Tongue (tissue), 3 donors: ENCODE measurements at places on chromosomes 7 and 10. TPM values are rescaled to one million over a fixed set of nuclear protein-coding genes. Genes with fewer than 3 reads are reported as not detected.
A peak's percentile ranks its signal among the peaks of the same experiment; 100 is the strongest.

GRCh38 chr7:138606236-138606635, 94.9 kb downstream of the SVOPL start:
- no peak for DNase-seq

DNA sequence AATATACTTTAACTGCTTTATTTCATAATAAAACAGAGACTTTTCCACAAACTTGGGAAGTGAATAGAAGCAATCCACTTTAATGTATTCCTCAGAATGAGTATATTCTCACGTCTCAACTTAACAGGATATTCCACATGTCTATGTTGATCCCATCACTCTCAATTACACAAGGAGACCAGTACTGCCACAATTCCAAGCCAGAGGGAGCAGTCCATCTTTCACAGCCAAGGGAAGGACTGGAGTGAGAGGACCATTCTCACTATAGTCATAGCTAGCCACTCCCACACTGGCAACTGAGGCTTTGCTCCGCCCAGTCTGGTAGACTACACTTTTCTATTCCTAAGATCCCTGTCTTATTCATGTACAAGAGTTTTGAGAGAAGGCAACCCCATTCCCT, 553.9 kb downstream of the CNTNAP2 start:
- DNase-seq: no peak

DNA sequence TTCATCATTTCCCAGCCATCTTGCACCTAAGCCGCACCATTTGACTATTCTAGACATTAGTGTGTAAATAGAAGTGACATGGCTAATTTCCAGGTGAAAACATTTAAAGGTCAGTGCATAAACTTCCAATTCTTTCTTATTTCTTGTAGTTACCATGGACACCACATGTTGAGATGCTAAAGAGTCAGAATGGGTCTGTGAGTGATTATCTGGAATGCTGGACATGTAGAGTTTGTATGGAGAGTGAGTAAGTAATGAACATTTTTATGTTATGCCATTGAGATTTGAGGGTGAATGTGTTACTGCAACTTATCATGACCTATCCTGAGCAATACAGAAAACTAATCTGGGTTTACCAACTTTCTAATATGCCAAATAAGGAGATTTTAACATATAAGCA, 60.4 kb downstream of the MEOX2 start:
- DNase-seq: no peak

GRCh38 chr7:28068811-28069216, 111.8 kb downstream of the JAZF1 start:
- DNase-seq: peak; percentile 70

GRCh38 chr10:78595269-78595619, 473.5 kb upstream of the ZMIZ1 start:
- no peak for DNase-seq

DNA sequence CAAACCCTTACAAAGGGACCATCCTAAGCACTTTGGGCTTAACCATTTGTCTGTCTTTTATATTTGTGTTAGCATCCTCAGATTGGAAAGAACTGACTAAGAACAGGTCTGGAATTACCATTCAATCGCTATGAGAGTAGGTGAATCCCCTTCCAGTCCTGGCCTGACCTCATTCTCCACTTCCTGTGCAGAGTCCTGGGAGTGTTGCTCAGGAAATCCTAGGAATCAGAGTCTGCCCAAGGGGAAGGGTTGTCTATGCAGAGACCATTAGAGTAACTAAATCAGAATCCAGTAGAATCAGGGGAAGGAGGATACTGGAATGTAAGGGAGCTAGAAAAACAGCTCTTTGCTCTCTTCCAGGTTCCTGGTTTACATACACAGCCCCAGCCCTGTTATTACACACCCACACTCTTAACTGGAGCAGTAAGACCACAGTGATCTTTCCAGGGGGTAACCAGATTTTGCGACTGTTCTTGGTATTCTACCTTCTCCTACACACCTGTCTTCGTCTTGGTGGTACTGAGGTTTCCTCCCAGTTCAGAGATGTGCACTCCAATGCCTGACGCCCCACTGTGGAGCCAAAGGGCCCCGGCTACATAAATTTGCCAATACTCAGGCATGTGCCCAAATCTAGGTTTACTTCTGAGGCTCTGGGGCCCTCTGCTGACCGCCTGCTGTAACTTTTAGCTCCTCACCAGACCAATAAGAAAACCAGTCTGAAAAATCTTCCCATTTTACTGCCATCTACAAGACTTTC, 103.7 kb downstream of the RNF216 start:
- DNase-seq: peak; percentile 87

GRCh38 chr7:148726385-148726784, 27.7 kb downstream of the CUL1 start:
- no peak for DNase-seq

DNA sequence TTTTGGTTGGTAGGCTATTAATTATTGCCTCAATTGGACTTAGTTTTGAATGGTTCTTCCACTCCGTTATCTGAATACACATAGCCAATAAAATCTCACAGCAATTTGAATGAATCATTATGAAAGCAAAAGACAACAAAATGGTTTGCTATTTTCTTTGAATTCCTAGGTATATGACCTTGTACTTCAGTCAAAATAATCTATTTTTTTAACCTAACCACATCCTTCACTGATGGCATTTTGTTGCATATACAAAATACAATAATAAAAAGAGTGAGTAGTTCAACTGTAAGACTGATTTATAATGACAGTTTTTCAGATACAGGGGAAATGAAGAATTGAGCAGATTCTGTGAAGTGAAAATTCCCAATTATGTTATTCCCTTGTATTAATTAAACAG, 433.1 kb downstream of the HTR7 start:
- DNase-seq: no peak

GRCh38 chr10:73997461-73997786, 492 bp upstream of the VCL start:
- no peak for DNase-seq

GRCh38 chr10:6400331-6400730, 179.7 kb downstream of the PRKCQ start:
- DNase-seq: no peak

- peak; percentile 47 for DNase-seq
These were observed at the start of gene GIMAP2 for GRCh38 chr7:150685219-150686029. Gene GIMAP2 (plus strand): TSS chr7:150685706. CDS start chr7:150687060, 1,354 bp downstream.

DNA sequence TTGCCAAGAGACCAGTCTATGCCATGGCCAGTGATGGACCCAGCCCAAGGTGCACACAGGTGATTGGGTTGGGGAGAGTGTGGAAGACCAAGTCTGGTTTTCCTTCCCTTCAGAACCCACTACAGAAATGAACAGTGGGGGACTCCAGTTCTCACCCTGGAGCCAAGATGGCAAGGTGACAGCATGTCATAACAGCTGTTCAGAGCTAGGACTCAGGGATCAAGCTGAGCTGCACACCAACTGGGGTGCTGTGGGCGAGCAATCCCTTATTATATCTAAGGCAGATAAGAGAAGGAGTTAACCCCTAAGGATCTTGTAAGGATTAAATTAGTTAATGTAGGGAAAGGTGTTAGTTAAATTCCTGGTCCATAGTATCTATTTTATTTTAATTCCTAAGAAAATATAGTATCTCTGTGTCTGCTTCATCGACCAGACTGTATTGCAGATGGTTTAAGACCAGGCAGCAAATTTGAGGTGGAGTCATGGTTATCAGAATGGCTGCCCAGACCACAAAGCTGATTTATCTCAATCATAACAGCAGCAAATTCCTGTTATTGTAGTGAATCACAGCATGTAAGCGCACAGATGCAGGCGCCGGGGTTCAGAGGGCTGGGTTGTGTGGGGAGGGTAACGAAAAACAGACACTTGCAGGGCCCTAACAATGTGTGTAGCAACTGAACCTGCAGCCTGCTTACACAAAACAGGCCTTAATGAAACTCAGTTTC, 208.7 kb upstream of the ZNF32 start:
- no peak for DNase-seq

DNA sequence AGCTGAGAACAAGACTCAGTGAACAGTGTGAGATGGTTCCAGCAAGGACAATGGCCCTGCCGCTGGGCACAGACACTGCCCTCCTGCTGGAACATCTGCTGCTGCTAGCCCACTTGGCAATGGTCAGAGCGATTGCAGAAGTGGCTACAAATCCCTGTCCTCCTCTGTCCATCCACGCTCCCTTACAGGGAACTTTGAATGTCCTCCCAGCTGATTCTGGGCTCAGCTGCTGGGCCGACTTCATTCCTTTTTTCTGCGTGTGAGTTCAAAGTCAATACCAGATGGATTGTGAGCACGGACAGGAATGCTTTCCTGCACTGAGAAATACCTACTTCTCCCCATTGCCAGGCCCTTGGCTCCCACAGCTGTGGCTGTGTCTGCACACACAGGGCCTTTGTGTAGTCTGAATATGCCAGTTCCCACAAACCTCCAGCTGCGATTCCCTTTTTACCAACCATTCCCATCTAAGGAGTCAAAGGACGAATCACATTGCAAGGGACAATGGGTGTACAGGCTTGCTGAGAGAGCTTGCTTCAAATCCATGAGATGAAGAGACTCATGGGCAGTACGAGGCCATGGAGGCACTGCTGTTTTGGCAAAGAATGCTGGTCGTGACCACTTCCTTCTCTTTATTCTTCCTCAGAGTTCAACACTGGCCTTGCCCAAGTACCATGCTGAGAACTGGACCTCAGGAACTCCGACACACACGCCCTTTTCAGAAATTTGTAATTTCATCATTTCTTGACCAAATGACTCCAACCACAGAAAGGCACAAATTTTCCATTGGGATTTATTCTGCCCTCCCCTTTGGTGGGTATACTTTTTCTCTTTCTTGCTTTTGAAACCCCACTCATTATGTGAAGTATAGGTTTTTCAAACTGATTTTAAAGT, 44.2 kb downstream of the BPGM start:
- peak; percentile 25 for DNase-seq

- DNase-seq: peak; percentile 29
These were observed 275.3 kb downstream of the NRG3 start for GRCh38 chr10:82150123-82150900.

- DNase-seq: no peak
These were observed 56.9 kb upstream of the FAM133B start for GRCh38 chr7:92647011-92647625.

DNA sequence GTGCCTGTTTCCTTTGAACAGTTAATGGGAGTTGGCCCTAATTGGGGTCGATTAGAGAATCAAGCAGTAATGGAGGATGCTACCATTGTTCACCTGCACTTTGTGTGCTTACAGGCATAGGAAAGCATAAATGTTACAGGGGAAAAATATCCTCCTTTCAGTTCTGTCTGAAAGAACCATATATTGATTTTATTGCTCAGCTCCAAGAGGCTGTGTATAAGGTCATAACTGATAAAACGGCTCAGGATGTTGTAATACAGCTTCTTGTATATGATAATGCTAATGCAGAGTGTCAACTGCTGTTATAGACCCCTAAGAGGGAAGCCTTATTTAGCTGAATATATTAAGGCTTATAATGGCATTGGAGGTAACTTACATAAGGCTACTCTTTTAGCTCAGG, 32.9 kb upstream of the AKR1C2 start:
- DNase-seq: no peak

DNA sequence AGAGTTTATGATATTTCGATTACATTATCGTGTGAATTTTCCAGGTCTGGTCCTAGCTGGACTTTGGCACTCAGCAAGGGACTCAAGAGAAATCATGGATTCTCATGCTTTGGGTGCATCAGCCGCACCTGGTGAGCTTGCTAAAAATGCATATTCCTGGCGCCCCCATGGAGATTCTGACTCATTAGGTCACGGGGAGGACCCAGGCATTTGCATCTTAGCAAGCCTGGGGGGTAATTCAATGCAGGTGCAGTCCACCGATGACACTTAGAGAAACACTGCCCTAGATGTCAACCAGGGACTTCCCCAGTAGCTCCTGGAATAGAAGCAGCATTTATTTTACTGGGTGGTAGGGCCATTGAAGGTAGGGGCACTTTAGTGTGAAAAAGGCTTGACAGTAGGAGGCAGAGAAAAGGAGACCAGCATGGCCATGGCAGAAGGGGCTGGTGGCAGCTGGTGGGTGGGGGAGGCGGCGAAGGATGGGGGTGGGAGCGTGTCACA, 29.9 kb upstream of the PDCD4 start:
- DNase-seq: no peak

DNA sequence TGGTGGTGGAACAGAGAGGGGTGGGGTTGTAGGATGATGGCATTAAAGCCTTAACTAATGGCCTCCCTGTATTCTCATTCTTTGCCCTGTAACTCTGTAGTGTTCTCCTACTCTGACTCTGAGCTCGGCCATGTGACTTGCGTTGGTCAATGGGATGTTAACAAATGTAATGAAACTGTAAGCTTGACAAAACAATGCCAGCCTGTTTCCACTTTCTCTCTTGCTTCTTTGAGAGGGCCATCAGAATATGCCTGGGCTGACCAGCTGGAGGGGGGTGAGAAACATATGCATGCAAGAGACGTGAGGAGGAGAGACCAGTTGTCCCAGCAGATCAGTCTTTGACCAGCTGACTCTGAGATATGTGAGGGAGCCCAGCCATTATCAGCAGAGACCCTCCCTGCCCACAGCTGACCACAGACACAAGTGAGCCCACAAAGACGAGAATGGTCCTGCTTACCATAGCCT, 100.6 kb downstream of the ICA1 start:
- peak; percentile 61 for DNase-seq

The HABP2 gene
- not detected for total RNA-seq

The CLRN3 gene
- total RNA-seq: not detected

The KLF14 gene
- 1.1 TPM for total RNA-seq

The STAM gene
- 23.7 TPM for total RNA-seq

The AKR1C4 gene
- not detected for total RNA-seq

The TAS2R3 gene
- 5.0 TPM for total RNA-seq

The MCM7 gene
- 53.0 TPM for total RNA-seq
